NCI-H446 treated with DMSO at 0.1 percent for 48 hours (cell line): ENCODE measurements at places on chromosomes 3 and 15.

DNA sequence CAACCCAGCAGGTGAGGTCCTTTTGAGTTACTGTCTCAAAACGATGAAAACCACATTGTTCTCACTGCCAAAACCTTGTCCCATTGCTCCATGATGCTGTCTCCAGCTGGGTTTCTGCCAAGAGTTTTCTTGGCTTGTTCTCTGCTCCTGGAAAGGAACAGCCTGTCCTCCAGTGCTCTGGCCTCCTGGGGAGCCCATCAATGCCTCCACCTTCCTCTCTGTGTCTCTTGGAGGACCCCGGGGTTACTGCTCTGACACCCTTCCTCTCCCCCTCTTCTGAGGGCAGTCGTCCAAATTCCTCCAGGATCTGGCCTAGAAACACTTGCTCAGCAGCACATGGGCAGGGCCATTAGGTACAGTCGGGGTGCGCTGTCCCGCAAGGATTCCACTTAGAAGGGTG is 63.9 kb upstream of the RGMA start:
- peak; percentile 37 for DNase-seq

DNA sequence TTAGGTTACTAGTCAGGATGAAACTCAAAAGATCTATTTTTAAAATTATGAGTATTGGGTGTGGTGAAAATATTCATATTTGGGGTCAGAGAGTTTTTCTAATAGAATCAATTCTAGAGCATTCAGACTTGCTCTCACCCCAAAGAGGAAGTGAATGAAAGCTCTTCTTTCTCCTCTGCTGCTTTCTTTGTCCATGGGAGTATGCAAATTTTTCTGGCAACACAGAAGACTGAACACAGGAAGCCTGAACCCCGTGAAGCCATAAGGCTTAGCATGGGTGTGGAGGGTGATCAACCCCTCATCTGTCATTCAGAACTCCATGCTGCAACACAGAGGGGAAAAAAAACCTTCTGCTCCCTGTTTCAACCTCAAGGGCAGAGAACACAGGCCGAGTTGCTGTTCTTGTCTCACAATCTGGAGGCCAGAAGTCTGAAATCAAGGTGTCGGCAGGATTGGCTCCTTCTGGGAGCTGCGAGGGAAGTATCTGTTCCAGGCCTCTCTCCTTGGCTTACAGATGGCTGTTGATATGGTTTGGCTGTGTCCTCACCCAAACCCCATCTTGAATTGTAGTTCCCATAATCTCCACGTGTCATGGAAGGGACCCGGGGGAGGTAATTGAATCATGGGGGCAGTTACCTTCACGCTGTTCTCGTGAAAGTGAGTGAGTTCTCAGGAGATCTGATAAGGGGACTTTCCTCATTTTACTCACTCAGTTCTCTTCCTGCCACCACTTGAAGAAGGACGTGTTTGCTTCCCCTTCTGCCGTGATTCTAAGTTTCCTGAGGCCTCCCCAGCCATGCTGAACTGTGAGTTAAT is 33.7 kb upstream of the CD47 start:
- DNase-seq = no peak

DNA sequence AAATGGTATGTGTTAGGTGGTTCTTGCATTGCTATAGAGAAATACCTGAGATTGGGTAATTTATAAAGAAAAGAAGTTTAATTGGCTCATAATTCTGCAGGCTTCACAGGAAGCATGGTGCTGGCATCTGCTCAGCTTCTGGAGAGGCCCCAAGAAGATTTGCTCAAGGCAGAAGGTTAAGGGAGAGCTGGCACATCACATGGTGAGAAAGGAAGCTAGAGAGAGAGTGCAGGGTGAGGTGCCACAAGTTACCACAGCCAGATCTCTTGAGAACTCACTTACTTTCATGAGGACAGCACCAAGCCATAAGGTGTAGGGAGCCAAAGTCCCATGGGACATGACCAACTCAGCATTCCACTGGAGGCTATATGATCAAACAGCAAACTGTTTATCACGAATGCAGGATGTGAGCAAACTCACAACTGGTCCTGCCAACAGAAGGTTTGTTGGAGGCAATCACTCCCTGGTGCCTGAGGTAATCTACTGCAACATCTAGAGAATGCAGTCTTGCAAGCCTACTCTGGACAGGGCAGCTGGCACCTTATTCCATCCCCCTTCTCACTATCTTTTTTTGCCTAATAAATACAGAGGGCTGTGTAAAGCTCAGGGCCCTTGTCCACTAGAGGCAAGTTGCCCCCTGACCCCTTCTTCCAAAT is 28.1 kb upstream of the CCR2 start:
- DNase-seq = no peak

GRCh38 chr15:76057332-76058000 is 2.3 kb upstream of the TMEM266 start:
- DNase-seq = no peak

GRCh38 chr3:15276028-15276724 is 56.2 kb downstream of the SH3BP5 start:
- no peak for DNase-seq
